ENCODE measurements at places on chromosomes 6 and 20.

GRCh38 chr6:129686941-129687627 is 22.9 kb downstream of the ARHGAP18 start:
- peaks cover 53% of the 10 kb centered on the region for H3K4me1 ChIP-seq
- H3K4me3 ChIP-seq: no peak overlapping the region
- peak; percentile 83 for DNase-seq
- no peaks in the 10 kb centered on the region for H3K27me3 ChIP-seq

DNA sequence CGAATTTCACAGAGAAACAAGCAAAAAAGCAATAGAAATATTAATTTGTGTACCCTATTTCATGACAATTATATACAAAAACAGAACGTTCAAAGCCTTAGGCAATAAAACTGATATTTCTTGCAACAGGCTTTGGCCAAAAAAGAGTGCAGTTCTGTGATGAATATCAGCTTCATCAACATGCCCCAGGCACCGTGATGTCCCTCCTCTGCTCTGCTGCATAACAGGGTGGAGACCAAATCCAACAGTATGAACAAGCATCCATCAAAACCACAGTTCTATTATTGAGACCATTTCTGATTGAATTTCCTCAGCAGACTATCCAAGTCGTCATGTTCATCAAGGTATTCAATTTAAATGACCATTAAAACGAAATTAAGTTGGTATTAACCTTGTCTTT is 722.6 kb upstream of the NRSN1 start:
- no peaks in the 10 kb centered on the region for H3K27me3 ChIP-seq
- DNase-seq: no peak
- H3K36me3 ChIP-seq: no peaks in the 10 kb centered on the region
- no peak overlapping the region for H3K27ac ChIP-seq
- H3K4me1 ChIP-seq: no peaks in the 10 kb centered on the region
- no peak overlapping the region for H3K4me3 ChIP-seq

DNA sequence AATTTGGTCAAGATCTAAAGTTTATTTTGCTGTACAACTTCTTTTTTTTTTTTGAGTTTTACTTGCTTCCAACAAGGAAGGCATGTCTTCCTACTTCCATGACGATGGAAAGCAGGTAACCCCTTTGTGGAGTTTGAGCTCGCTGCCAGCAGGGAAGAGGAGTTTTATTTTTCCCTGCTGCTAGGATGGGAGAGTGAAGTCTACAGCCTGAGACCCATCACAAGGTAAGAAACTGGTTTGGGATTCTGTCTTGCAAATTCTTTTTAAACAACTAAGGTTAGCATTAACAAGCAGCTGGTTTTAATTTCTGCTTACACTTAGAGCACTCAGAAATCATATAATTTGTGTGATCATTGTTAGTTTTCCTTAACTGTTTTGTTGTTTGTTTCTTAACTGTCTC is 108.0 kb upstream of the MAP3K4 start:
- no peak overlapping the region for H3K27ac ChIP-seq
- H3K27me3 ChIP-seq: no peaks in the 10 kb centered on the region
- H3K4me1 ChIP-seq: no peaks in the 10 kb centered on the region
- H3K36me3 ChIP-seq: no peaks in the 10 kb centered on the region
- DNase-seq: no peak

GRCh38 chr6:17856306-17856705 is 131.1 kb downstream of the KIF13A start:
- H3K27ac ChIP-seq: no peak overlapping the region
- no peak overlapping the region for H3K4me3 ChIP-seq
- no peaks in the 10 kb centered on the region for H3K4me1 ChIP-seq
- no peaks in the 10 kb centered on the region for H3K36me3 ChIP-seq
- no peak for DNase-seq

- no peak overlapping the region for H3K27ac ChIP-seq
- H3K4me1 ChIP-seq: no peaks in the 10 kb centered on the region
- no peaks in the 10 kb centered on the region for H3K27me3 ChIP-seq
- H3K36me3 ChIP-seq: no peaks in the 10 kb centered on the region
Measured at GRCh38 chr6:154478021-154478700, 32.3 kb downstream of the CNKSR3 start.

GRCh38 chr20:20367575-20368417 is at the start of gene INSM1:
TSS of gene INSM1 (plus strand) at chr20:20368104. CDS start at chr20:20368268, 164 bp downstream.
- no peak for DNase-seq
- no peak within 1 kb of the TSS for H3K4me3 ChIP-seq
- no peaks in the 10 kb centered on the region for H3K36me3 ChIP-seq
- peaks cover 10% of the 10 kb centered on the region for H3K27me3 ChIP-seq

DNA sequence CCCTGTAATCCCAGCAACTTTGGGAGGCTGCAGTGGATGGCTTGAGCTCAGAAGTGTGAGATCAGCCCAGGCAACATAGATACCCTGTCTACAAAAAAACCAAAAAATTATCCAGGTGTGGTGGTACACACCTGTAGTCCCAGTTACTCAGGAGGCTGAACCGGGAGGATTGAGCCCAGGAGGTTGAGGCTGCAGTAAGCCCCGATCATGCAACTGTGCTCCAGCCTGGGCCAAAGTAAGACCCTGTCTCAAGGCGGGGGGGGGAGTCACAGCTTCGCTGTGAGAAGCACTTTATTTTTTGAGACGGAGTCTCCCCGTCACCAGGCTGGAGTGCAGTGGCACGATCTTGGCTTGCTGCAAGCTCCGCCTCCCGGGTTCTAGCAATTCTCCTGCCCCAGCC is 54.2 kb downstream of the EZR start:
- no peak overlapping the region for H3K27ac ChIP-seq
- no peak for DNase-seq
- no peaks in the 10 kb centered on the region for H3K4me1 ChIP-seq
- H3K27me3 ChIP-seq: no peaks in the 10 kb centered on the region
- H3K4me3 ChIP-seq: no peak overlapping the region

- H3K36me3 ChIP-seq: peaks cover 31% of the 10 kb centered on the region
- DNase-seq: no peak
- no peak overlapping the region for H3K4me3 ChIP-seq
- no peaks in the 10 kb centered on the region for H3K27me3 ChIP-seq
- H3K4me1 ChIP-seq: no peaks in the 10 kb centered on the region
- no peak overlapping the region for H3K27ac ChIP-seq
Measured at GRCh38 chr20:2137552-2138201, 36.0 kb downstream of the STK35 start.

DNA sequence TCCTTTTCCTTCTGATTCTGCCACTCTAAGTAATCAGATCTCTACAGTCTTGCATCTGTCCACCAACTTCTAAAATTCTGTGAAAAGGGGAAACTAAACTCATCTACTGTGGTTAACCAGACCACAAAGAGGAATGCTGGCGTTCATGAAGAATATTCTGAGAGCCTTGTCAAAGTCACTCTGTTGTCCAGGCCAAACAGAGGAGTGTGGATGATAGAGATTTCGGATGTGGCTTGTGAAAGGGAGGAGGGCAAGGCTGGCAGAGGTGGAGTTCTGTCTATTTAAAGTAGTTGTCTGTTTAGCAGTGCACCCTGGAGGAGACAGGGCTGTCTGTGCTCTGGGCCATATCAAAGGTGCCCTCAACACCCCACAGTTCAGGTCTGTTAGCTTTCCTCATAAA is 33.9 kb downstream of the CCN2 start:
- no peaks in the 10 kb centered on the region for H3K36me3 ChIP-seq
- H3K27ac ChIP-seq: no peak overlapping the region
- H3K4me3 ChIP-seq: no peak overlapping the region
- H3K27me3 ChIP-seq: peaks cover 14% of the 10 kb centered on the region
- DNase-seq: peak; percentile 38
- H3K4me1 ChIP-seq: peaks cover 12% of the 10 kb centered on the region

GRCh38 chr6:170281331-170282292 is 9.3 kb downstream of the DLL1 start:
- H3K4me3 ChIP-seq: no peak overlapping the region
- H3K27ac ChIP-seq: no peak overlapping the region

DNA sequence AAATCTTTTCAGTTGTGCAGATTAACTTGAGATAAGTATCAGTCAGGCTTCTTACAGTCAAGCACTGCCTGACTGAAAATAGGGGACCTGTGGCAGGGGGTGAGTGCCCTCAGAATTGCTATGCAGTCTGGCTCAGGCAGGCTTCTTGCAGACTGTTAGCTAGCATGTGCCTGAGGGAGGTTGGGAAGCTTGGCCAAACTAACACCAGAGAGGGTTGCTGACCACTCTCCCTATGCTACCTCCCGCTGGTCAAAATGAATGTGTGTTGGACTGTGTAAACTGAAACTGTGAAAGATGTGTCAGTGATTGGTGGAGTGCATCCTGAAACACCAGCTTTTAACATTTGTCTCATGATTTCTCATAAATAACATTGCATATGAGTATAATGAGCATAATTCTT is 622.3 kb upstream of the IMPG1 start:
- no peaks in the 10 kb centered on the region for H3K27me3 ChIP-seq
- no peaks in the 10 kb centered on the region for H3K36me3 ChIP-seq
- no peak overlapping the region for H3K27ac ChIP-seq
- H3K4me1 ChIP-seq: no peaks in the 10 kb centered on the region
- DNase-seq: no peak

DNA sequence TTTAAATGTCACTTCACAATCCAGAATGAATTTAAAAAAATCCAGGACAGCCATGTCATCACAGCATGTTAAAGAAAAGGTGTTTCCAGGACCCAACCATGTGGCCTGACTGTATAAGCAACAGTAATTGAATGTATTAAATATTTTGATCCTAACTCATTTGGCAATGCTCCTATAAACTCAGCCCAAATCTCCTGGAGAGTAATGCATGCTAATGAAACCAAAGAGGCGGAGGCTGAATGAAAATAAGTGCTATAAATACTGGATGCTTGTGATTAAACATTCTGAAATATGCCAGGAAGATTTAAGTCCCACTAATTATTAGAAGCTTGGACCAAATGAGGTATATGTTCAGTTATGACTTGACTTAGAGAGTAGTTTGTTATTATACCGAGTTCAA is 486.8 kb downstream of the FRK start:
- H3K4me3 ChIP-seq: no peak overlapping the region
- H3K27me3 ChIP-seq: no peaks in the 10 kb centered on the region
- H3K4me1 ChIP-seq: peaks cover 5% of the 10 kb centered on the region
- DNase-seq: no peak
- H3K36me3 ChIP-seq: no peaks in the 10 kb centered on the region

- no peak overlapping the region for H3K4me3 ChIP-seq
- H3K36me3 ChIP-seq: no peaks in the 10 kb centered on the region
- no peaks in the 10 kb centered on the region for H3K27me3 ChIP-seq
- peaks cover 46% of the 10 kb centered on the region for H3K4me1 ChIP-seq
Measured at GRCh38 chr6:51651132-51651817, 436.1 kb downstream of the PKHD1 start.

DNA sequence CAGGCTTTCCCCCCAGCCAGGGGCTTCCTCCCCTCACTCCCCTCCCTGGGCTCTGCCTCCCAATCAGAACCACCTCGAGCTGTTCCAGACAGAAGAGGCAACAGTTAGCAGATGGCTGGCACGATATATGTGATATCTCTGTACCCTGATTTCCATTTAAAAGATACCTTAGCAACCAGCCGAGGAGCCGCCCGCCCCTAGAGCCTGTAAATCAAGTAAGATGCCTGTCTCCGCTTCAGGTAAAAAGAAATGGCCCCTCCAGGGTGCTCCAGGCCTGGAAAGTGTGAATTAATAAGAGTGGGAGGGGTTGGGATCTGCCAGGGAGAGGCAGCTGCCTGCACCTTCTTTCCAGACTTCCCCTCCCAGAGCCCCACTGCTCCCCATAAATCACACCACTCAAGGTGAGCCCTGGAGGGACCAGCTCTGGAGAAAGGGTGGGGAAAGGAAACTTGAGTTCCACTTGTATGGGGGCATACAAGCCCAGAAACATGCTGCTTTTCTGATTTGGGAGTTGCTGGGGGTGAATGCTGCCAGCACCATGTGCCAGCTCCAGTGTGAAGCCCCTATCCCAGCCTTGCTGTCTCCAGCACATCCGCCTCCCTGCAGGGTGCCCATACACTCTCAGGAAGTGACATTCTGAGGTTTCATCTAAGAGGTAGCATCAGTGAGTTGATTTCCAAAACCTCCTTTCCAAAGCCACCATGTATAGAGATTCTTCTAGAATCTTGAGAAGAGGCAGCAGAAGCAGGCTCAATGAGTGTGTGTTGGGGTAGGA is 148.0 kb downstream of the LRFN2 start:
- DNase-seq: no peak
- peaks cover 13% of the 10 kb centered on the region for H3K4me1 ChIP-seq
- H3K27ac ChIP-seq: no peak overlapping the region
- H3K36me3 ChIP-seq: no peaks in the 10 kb centered on the region

- no peak for DNase-seq
- no peaks in the 10 kb centered on the region for H3K27me3 ChIP-seq
Measured at GRCh38 chr6:25107218-25107617, 171.5 kb upstream of the RIPOR2 start.

DNA sequence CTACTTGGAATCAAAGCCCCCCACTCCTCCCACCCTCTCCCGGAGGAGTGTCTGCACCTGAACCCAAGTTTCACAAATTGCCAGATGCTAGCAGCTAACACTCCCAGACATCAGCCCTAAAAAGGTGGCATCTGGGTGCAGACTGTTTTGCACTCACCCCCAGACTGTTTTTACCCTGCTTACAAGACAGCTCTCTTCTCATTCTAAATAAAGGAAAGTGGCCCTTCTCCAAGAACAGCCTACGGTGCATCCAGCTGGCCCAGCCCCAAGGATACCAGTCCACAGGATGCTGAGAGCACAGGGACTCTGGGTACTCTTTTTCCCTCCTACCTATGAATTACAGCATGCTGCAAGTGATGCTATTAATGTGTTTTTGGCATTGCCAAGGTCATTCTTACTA is 842.0 kb upstream of the FLRT3 start:
- H3K36me3 ChIP-seq: no peaks in the 10 kb centered on the region
- no peak overlapping the region for H3K27ac ChIP-seq
- H3K4me1 ChIP-seq: no peaks in the 10 kb centered on the region
- no peak overlapping the region for H3K4me3 ChIP-seq
- no peak for DNase-seq

DNA sequence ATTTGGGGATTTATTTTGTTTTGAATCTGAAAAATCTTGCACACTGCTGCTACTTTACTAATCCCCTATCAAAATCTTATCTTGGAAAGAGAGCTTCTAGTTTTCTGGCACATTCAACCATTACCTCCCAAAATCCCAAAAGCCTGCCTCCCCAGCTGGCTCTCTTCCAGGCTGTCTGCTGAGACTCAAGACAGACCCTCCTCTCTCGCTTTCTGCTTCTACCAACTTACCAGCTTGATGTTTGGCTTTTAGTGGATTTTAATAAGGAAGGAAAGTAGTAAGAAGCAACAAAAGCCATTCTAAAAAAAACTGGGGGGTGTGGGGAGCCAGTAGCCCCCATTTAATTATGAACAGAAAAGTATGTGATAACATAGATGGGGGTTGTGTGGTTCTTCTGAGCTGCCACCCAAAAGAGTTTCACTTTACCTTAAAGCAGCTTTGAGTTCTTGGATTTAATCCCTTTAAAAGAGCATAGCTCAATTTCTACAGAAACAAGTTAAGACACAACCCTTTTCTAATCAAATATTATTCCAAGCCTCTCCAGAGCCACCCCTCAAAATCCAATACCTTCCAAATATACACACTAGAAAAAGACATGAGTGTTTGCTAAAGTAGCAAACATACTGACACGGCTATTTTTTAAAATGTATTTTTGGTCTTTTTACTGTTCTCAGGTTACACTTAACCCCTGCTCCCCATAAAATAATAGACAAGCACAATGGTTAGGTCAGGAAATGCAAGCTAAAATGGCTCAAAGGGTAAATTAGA is 71.7 kb downstream of the ATP9A start:
- H3K36me3 ChIP-seq: no peaks in the 10 kb centered on the region
- DNase-seq: no peak
- peaks cover 25% of the 10 kb centered on the region for H3K27me3 ChIP-seq
- H3K27ac ChIP-seq: no peak overlapping the region

GRCh38 chr6:154648188-154648887 is 84.9 kb upstream of the SCAF8 start:
- H3K4me3 ChIP-seq: no peak overlapping the region
- H3K27ac ChIP-seq: no peak overlapping the region
- H3K27me3 ChIP-seq: no peaks in the 10 kb centered on the region
- no peaks in the 10 kb centered on the region for H3K36me3 ChIP-seq

Measured in DND-41 (cell line).